ENCODE measurements at places on chromosomes 3 and 15.

DNA sequence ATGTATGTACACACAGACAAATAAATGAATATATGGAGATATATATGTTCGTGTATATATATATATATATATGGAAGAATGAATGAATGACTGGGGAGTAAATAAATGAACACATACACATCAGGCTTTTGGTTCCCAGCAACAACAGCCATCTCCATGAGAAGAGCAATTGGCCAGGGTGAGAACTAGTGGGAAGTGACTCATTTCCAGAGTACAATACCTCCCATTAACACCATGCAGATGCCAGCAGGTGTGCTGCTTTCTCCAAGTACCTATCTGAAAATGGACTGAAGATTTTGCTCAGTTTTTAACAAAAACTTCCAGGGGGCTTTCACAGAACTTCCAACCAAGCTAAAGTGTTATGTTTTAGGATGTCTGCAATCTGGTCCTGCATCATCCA is 179.8 kb upstream of the SLC2A2 start:
- DNase-seq: no peak

DNA sequence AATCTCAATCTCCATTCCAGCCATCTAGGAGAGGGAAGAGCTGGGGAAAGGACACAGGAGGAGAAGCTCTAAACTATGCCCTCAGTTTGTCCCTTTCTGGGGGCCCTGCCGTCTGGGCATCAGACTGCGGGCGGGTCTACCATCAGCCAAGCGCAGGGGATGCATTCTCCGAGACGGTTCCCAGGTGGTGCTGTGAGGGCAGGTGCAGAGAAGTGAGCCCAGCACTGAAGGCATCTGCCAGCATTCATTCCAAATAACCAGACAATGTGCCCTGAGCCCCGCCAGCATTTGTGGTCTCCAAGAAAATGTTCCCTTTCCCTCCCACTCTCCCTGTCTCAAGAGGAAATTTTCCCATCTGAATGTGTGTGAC is 265.7 kb downstream of the XXYLT1 start:
- DNase-seq: no peak

- DNase-seq: no peak
These were observed 42.5 kb downstream of the RAB7A start for GRCh38 chr3:128768471-128768870.

GRCh38 chr15:74724570-74725224 is 631 bp downstream of the CYP1A1 start:
- no peak for DNase-seq

- no peak for DNase-seq
These were observed 164.4 kb downstream of the GHSR start for GRCh38 chr3:172283841-172284357.

DNA sequence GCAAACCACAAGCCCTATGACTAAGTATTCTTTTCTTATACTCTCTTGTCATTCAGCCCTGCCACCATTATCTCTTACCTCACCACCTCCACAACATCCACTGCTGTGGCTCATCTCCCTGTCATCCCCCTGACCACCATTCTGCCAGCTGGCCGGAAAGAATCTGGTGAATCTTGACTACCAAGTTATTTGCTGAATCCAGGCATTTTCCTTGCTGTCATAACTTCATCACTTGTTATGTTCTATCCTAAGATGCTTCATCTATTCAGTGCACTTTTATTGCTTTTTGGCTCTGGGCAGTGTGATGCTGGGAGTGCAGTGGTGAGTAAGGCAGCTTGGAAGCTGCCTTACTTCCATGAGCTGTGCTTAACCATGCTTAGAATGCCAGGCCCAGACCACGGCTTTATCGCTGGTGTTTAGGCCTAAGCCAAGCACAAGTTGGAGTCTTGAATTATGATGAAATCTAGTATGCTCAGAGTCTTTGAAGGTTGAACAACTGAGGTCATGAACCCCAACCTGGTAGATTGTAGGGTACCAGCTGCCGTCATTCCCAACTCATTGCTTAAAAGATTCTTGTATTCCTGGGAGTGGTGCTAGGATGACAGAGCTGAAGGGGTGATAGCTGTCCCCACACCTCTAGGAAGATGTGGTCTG is 27.0 kb upstream of the APH1B start:
- no peak for DNase-seq

- no peak for DNase-seq
These were observed 546.8 kb downstream of the TBL1XR1 start for GRCh38 chr3:176650478-176650877.

DNA sequence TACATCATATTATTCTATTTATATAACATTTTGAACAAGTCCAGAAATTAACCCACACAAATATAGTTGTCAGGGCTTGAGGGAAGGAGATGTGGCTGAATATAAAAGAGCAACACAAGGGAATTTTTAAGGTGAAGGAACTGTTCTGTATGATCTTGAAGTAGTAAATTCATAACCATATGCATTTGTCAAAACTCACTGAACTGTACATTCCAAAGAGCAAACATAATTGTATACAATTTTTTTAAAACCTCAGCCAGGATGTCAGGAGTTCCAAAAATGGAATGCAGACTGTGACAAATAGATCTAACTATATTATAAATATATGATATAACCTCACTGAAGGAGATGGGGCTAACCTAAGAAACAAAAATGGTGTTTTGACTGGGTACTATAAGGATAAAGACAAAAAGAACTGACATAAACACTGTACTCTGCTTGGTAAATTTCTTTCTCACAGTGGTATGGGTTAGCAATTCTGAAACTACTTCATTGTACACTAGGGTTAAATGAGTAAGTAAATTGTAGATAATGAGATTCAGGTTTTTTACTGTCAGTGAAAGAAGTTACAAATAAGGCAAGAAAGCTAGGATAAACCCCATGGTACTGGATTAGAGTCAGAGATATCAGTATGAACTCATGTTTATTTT is 14.4 kb downstream of the GOLGB1 start:
- no peak for DNase-seq

DNA sequence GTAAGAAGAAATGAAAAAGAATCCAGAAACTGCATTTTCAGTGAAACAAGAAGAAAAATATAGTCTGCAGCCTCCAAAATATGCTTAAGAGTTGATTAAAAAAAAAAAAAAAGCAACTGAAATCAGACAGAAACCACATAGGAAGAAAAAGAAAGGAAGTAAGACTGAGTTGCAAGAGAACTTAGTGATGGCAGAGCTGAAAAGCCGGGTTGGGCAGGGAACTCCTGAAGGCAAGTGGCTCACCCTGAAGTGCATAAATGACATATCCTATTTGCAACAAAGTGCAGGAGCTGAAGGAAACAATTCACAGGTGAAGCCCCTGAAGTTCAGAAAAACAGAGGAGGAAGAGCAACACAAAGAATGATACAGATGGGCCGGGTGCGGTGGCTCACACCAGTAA is 108.8 kb upstream of the SLC25A36 start:
- no peak for DNase-seq

DNA sequence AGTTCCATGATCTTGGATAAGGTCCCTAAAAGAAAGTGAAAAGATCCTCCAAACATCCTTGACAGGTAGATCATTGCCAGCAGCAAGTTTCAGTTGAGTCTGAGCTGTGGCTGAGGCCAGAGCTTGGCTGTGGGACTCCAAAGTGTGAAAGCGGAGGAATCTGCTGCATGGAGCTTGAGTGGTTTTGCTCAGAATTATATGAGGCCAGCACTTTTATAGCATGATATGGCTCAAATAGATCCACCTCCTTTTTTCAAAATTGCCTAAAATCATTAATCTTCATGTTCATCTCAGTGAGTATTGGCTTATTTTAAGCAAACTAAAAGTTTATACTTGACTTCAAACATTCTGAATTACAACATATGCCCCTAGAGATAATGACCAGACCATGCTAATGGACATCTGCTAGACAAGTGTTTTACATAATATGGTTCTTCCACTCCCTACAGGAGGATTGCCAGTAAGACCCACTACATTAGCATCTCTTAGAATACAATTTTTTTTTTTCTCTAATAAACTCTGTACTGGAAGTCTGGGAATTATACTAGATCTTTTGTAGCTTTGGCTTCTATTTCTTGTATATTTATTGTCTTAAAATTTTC is 368.1 kb downstream of the ZPLD1 start:
- DNase-seq: no peak

GRCh38 chr15:85141726-85142125 is 160.1 kb downstream of the PDE8A start:
- no peak for DNase-seq

- no peak for DNase-seq
These were observed 12.8 kb downstream of the PLEKHO2 start for GRCh38 chr15:64854526-64854925.

- DNase-seq: no peak
These were observed 185.3 kb upstream of the NECTIN3 start for GRCh38 chr3:110886222-110886893.

DNA sequence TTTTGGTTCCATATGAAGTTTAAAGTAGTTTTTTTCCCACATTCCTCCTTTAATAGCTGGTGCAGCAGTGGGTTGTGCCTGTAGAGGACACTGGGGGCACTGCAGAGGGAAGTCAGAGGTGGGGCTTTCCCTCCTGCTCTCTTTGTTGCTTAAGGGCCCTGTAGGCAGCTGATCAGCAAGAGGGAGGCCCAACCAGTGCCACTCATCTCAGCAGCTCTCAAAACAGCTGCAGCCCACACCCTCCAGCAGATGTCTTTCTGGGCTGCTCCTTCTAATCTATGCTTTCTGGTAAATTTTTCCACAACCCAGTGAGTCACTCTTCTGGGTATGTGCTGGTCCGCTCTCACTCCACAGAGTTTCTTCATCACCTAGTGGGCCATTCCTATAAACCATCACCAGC is 263.8 kb downstream of the FEZF2 start:
- DNase-seq: no peak

DNA sequence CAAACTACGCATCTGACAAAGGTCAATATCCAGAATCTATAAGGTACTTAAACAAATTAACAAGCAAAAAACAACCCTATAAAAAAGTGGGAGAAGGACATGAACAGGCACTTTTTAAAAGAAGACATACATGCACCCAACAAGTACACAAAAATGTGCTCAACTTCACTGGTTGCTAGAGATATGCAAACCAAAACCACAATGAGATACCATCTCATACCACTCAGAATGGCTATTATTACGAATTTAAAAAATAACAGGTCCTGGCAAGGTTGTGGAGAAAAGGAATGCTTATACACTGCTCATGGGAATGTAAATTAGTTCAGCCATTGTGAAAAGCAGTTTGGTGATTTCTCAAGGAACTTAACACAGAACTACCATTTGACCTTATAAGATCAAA is 175.6 kb upstream of the MLF1 start:
- DNase-seq: no peak

Measured in CD4-positive, alpha-beta memory T cell (primary cell).